Ureter (tissue), 1 donor: ENCODE measurements at places on chromosomes 3 and 15. TPM values are rescaled to one million over a fixed set of nuclear protein-coding genes. Genes with fewer than 3 reads are reported as not detected.

- DNase-seq = peak; percentile 19
These were observed 55.0 kb downstream of the BSN start for GRCh38 chr3:49609314-49609713.

DNA sequence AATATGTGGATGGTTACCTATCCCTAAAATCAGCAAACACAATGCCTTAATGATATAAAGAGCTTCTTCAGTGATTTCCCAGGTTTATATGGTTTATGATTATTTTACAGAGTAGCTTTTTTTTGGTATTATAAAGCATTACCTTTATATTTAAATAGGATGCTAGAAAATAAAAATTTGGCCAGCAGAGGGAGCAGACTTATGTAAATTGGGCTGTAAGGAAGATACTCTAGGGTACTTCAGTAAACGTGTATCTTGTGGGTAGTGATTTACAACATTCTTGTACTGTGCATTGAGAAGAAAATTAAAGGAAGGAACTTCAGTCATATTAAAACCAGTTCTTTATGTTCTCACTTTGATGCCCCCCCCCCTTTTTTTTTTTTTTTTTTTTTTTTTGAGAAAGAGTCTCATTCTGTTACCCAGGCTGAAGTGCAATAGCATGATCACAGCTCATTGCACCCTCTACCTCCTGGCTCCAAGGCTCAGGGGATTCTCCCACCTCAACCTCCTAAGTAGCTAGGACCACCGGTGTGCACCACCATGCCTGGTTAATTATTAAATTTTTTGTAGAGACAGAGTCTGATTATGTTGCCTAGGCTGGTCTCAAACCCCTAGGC is 167.9 kb downstream of the BBX start:
- no peak for DNase-seq

DNA sequence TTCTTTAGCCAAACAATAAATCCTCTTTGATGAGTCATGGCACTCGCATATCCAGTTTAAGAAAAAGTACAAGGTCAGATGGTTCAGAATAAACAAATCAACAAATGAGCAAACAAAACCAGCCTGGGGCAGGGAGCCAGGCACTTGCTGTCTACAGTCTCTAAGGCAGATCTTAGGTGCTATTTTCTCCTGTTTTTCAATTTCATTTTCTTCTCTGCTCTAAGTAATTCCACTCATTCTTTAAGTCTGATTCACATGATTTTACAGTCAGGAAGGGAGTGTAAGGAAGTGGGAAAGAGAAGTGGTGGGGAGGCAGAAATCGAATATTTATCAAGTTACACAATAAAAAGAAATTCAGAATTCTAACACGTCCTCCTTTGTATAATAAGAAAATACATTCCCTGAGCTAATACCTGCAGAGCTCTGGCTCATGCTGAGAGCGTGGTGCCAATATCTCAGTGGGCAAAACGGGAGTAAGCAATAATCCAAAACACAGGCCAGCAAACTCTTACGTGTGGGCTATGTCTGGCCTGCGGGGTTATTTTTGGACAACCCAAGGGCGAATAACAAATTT is 298.6 kb downstream of the ADAMTS17 start:
- DNase-seq = no peak

- no peak for DNase-seq
These were observed 55.7 kb downstream of the MB21D2 start for GRCh38 chr3:192861972-192862371.

DNA sequence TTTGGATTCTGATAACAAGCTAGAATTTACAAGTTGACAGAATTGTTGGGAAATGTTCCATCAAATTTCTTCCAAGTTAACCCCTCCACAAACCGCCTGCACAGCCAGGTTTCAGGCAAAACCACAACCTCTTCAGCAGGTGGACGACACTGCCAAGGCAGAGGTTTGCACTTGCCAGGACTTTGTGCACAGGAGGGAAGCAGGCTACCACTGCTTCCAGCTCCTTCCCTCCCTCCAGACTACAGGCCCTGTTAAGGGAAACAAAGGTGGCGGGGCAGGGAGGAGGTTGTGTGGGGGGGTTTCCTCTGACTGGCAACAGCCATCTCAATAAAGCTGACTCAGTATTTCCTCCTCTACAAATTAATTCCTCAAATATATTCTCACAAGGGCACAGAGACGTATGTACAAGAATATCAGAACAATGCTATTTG is 42.2 kb downstream of the TBC1D2B start:
- peak; percentile 61 for DNase-seq

- no peak for DNase-seq
These were observed 708.3 kb downstream of the FHIT start for GRCh38 chr3:60542995-60543394.

- no peak for DNase-seq
These were observed 7.2 kb downstream of the SUSD5 start for GRCh38 chr3:33211444-33211843.

ZNF80 gene
- not detected for total RNA-seq
